ENCODE measurements at places on chromosomes 3 and 15.

DNA sequence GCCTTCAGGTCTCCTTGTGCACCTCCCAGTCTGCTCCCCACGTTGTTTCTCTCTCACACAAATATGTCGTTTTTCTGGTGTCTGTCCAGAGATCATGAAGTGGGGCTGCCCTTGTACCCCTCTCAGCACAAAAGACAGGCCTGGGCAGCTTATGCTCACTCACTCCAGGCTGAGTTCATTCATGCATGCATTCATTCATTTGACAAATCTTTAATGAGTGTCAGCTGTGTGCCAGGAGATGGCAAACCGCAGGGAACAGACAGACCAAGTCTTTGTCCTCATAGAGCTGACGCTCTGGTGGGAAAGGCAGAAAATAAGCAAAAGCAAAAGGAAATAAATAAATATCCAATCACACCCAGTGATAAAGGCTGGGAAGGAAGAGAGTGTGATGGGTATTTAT is 7.6 kb upstream of the TRH start:
- H3K4me3 ChIP-seq: no peak overlapping the region
- no peak for DNase-seq
- H3K4me1 ChIP-seq: no peaks in the 10 kb centered on the region
- no peaks in the 10 kb centered on the region for H3K27me3 ChIP-seq
- no peak overlapping the region for H3K27ac ChIP-seq
- no peaks in the 10 kb centered on the region for H3K36me3 ChIP-seq

GRCh38 chr15:88177451-88177850 is 79.1 kb downstream of the NTRK3 start:
- H3K36me3 ChIP-seq: no peaks in the 10 kb centered on the region
- H3K4me1 ChIP-seq: no peaks in the 10 kb centered on the region
- H3K27ac ChIP-seq: no peak overlapping the region
- H3K27me3 ChIP-seq: no peaks in the 10 kb centered on the region
- DNase-seq: no peak

GRCh38 chr3:36401056-36401455 is 20.8 kb downstream of the STAC start:
- H3K4me3 ChIP-seq: no peak overlapping the region
- H3K4me1 ChIP-seq: no peaks in the 10 kb centered on the region
- no peaks in the 10 kb centered on the region for H3K36me3 ChIP-seq
- no peak for DNase-seq
- no peak overlapping the region for H3K27ac ChIP-seq

DNA sequence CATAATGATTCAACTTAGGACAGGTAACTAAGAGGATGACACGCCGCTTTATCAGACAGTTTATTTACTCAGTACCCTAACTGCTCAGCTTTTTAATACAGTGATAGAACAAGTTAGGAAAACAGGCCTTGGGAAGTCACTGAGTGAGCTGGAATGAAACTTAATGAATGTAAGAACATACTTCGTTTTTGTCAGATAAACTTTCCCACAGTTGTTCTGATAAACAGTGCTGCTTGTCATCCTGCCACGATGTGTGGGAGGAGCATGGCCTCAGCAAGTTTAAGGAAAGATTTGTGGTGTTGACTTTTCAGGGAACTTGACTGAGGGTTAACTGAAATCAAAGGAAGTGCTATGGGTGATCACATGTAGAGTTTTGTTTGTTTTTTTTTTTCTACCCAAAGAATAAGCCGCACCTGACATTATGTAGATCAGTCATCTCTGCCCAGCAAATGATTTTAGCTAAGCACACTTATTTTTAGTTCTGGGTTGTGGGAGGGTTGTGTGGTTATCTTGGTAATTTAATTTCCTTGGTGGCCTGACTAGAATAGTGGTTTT is 5.6 kb upstream of the P2RY14 start:
- H3K4me1 ChIP-seq: no peaks in the 10 kb centered on the region
- DNase-seq: no peak
- H3K36me3 ChIP-seq: no peaks in the 10 kb centered on the region
- H3K27me3 ChIP-seq: no peaks in the 10 kb centered on the region
- H3K4me3 ChIP-seq: no peak overlapping the region

DNA sequence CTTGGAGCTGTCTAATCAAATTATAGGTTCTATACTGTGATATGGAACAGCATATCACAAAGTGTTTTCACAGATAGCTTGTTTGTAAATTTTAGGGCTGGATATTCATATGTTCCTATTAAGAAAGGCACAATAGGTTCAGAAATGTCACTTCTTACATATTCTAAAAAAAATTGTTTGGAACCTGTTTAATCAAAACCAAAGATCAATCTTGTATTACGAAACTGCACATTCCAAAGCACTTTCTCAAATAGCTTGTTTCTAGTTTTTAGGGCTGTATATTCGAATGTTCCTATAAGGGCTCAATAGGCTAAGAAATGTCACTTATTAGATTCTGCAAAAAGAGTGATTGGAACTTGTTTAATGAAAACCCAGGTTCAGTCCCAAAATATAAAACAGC is 67.4 kb upstream of the OSBPL11 start:
- H3K27me3 ChIP-seq: no peaks in the 10 kb centered on the region
- no peaks in the 10 kb centered on the region for H3K36me3 ChIP-seq
- H3K27ac ChIP-seq: no peak overlapping the region
- no peak overlapping the region for H3K4me3 ChIP-seq

DNA sequence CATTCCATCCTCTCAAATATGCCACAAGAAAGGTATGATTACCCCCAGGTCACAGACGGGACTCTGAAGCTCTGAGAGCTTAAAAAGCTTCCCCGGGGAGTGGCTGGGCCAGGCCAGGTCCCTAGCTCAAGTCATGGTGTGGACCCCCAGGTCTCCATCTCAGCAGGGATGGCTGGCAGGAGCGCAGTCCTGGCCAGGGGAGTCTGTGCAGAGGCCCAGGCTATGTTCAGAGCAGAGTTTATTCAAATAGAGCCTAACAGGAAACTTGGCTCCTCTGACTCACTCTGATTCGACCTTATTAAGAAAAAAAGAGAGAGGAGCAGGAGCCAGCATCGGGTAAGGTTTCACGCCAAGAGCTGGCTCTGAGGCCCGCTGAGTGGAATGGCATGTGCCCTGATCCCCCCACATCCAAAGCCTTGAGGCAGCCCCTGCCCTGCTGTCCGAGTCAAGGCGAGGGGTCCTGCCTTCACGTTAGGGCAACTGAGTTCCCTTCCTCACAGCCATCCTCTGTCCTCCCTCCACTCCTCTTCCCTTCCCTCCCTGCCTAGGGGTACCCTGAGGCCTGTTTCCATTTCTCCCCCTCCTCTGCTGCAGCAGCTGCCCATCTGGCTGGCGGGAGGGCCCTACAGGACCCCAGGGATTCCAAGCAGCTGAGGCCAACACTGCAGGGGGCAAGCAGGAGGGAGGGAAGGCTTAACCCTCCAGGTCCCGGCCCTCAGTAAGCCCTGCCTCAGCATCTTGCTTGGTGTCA is 1.9 kb upstream of the LOXL1 start:
- peak overlapping the region; percentile 56 for H3K27ac ChIP-seq
- H3K4me1 ChIP-seq: peaks cover 42% of the 10 kb centered on the region
- no peak overlapping the region for H3K4me3 ChIP-seq
- peaks cover 13% of the 10 kb centered on the region for H3K27me3 ChIP-seq
